Glomerular endothelial cell (primary cell): ENCODE measurements at places on chromosomes 3 and 15. TPM values are rescaled to one million over a fixed set of nuclear protein-coding genes. Genes with fewer than 3 reads are reported as not detected.

The SUCNR1 gene
- total RNA-seq: 0.10 and 0.23 TPM in 2 replicates

The CPLX3 gene
- total RNA-seq: not detected in 2 replicates

The DUOXA2 gene
- total RNA-seq: not detected in 2 replicates

The PP2D1 gene
- not detected in 2 replicates for total RNA-seq

The CORO2B gene
- 7.8 and 10.9 TPM in 2 replicates for total RNA-seq

The TICRR gene
- 1.4 and 5.0 TPM in 2 replicates for total RNA-seq

The GOLGA6B gene
- not detected in 2 replicates for total RNA-seq

The LSMEM2 gene
- not detected in 2 replicates for total RNA-seq

The SLC6A1 gene
- total RNA-seq: not detected in 2 replicates

The SNX33 gene
- 14.0 and 16.9 TPM in 2 replicates for total RNA-seq

- no peak for DNase-seq
These were observed 21.6 kb downstream of the P2RY14 start for GRCh38 chr3:151256749-151257148.

- DNase-seq: no peak
These were observed 70.2 kb downstream of the PEAK1 start for GRCh38 chr15:77349666-77350065.

GRCh38 chr15:85430406-85431204 is 50.2 kb downstream of the AKAP13 start:
- DNase-seq: no peak

DNA sequence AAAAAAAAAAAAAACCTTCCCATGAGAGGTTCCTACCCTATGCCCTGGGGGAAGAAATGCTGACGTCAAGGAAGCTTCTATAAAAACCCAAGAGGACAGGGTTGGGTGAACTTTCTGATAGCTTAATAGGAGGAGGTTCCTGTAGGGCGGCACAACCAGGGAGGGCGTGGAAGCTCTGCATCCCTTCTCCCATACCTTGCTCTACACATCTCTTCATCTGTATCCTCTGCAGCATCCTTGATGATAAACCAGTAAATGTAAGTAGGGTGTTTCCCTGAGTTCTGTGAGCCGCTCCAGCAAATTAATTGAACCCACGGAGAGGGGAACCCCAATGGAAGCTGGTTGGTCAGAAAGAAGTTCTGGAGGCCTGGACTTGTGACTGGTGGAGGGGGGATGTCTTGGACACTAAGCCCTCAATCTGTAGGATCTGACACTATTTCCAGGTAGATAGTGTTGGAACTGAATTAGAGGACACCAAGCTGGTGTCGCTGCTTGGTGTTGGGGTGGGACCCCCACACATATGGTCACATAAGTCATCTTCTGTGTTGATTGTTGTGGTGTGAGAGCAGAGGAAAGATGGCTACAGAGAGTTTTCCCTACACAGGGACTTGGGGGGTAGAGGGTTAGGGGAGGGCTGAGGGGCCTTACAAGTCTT is 91.5 kb downstream of the ST6GAL1 start:
- no peak for DNase-seq

DNA sequence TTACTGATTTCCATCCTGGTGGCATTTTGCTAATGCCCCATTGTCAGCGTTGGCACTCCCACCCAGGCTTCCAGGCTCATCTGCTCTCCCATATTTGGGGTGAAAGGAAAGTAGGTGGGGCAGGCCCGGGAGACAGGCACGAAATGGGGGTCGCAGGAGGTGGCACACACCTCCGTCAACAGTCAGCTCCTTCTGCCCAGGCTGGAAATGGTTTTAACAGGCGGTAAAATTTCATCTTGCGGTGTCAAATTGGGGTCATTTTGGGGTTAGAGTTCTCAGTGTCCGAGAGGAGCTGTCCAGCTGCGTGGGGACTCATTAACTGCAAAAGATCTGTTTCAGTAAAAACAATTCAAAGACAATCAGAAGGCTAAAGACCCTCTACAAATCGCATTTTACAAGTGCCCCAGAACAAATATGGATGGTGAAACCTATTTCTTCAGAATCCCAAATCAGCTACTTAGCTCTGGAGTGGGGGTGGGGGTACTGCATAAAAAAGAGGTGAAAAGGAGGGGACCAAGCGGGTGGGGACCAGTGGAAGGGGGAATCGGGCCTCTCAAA is 4.2 kb upstream of the MEIS2 start:
- DNase-seq: no peak

DNA sequence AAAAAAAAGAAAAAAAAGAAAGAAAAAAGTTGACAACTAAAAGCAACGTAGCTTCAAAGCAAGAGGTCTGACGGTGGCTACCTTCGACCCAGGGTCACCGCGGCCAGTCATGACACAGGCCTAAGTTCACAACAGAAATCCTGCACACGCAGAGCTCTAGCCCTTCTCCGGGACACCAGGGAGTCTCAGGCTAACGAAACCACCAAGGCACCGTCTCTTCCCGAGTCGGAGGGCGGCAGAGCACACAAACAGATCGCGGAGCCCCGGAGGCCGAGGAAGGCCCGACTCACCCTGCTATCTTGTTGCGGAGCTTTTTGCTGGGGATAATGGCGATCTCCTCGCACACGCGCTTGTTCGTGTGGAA is 584 bp downstream of the RPS17 start:
- no peak for DNase-seq

DNA sequence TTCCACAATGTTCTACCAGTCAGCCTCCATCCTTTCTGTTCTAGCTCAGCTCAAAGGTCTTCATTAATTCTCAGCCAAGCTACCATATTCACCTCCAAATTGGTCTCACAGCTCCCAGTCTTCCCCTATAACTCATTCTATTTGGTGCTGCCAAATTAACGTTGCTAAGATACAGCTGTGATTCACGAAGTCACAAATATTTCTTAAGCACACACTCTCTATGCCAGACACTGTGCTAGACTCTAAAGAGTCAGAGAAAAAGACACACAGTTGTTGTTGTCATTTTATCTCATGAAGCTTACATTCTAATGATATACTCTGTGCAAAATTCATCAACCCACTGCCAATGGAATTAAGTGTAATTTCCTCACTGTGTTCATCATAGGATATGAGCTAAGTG is 102.8 kb downstream of the FRMD5 start:
- no peak for DNase-seq

- DNase-seq: no peak
These were observed 143.7 kb downstream of the NR2F2 start for GRCh38 chr15:96474231-96474664.

DNA sequence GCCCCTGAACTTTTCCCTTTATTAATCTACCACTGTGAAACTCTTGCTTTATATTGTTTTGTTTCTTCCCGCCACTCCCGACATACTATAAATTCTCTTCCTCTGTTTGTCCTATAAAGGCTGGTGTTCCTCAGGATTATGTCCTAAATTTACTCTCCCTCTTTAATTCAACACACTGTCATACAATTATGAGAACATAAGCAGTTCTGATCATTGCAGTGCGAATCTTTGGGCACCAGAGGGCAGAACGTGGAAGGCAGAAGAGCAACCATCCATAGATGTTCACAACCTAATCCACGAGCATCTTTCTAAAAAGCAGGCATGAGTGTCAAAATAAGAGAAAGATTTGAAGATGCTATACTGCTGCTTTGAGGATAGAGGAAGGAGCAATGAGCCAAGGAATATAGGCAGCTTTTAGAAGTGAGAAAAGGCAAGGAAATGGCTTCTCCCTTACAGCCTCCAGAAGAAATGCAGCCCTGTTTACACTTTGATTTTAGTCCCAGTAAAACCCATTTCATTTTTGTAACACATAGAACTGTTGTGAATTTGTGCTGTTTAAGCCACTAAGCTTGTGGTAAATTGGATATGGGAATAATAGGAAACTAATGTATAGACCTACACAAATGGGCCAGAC is 179.4 kb downstream of the GBE1 start:
- peak; percentile 7 for DNase-seq

DNA sequence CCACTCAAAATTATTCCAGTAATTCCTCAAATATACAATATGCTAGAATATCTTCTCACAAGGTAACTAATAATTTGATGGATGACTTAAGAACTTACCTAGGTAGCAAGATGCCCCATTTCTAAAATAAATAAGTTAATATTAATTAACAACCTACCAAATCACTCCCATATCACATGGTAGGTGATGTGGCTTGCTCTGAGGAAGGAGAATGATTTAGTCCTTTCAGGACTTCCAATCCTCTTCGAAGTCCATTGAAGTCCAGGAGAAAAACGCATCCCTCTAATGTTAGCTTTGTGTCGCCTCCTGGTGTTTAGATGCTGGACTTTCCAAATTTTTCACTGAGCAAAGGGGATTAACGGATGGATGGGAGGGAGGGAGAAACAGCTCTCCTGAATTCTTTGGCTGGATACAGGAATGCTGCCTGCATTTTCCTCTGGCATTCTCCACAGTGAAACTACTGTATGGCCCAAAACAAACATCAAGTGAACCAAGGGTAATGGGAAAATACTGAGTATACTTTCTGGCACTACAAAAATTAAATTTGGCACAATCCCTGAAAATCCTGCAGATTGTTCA is 58.6 kb downstream of the PRICKLE2 start:
- no peak for DNase-seq

- DNase-seq: no peak
These were observed 140.5 kb upstream of the SGO1 start for GRCh38 chr3:20326541-20326940.

GRCh38 chr15:71662306-71662705 is 148.0 kb upstream of the NR2E3 start:
- no peak for DNase-seq

DNA sequence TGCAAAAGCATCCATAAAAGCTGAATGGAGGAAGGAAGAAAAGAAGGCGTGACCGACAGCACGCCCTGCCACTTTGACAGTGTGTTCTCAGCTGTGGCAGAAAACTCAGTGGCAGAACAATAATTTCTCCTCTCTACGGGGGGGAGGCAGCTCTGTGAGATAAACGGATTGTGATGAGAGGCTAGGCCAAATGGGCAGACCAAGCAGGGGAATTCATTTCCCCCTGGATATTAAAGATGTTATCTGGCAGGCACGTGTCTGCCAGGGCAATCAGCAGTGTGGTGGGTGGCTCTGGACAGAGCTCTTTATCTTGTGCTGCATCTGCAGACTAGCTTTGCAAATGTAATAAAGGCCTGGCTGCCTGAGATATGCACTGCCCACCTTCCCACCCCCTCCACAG is 1.9 kb upstream of the RMDN3 start:
- no peak for DNase-seq

DNA sequence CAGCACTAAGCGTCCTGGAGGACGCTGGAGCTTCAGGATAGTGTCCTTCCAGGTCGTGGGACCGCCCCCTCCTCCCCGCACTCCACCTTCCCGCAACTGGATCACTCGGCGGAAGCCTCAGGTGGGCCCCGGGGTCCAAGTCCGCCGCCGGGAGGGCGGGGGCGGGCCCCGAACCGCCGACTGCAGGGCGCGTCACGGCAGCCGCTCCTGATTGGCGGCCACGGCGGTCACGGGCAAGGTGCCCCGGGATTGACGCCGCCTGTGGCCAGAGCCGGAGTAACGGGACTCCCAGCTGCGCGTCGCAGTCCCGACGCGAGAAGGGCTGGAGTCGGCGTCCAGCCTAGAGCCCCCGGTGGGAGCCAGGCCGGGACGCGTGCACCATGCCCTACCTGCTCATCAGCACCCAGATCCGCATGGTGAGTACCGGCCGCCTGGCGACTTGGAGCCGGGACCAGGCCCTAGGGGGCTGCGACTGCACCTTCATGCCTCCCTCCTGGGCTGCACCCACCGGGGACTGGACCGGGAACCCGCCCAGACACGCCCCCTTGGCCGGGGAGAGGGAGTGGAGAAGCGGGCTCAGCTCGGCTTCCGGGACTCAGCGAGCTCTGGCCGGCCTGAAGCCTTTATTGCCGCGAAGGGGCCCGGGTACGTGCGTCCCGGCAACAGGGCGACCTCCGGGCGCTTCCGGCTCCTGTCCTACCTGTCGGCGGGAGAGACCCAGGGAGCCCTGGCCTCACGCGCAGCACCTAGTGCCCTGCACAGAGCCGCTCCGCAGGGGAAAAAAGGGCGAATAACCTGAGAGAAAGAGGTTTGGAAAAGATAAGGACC is at the start of gene GCHFR:
Gene GCHFR, plus strand, starts transcription at position 268 of the 828 bp plus-strand sequence. Its CDS starts 113 bp downstream, at position 381.
- DNase-seq: no peak

- DNase-seq: no peak
These were observed 3.2 kb downstream of the TNIK start for GRCh38 chr3:171456765-171457606.

DNA sequence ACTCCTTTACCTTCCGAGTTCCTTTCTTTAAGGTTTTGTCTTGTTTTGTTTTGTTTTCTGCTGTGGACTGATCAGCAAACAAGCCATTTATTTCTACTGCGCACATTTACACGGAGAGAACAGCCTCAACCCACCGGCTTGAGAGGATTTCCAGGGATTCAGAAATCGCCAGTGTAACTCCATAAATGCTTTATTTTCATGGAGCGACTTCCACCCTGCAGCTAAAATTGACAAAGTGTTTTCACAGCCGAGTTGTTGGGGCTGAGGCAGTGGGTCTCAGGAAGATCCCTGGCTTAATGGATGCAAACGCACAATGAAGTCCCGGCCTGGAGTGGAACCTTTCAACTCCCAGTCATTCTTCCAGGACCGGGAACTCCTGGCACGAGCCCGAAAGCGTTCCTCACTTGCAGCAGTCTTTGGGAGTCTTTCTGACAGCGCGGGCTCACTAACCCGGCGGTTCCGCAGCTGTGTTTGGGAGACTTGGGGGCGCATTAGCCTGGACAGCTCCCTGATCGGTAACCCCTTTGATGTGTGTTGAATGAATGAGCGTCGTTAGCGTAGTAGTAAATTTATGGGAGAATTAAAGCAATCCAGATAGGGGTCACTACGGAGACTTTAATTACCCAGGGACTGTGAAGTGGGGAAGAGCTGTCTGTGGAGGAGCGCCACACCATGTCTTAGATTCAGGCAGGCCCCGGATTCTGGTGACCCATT is 785 bp upstream of the MYRIP start:
- DNase-seq: no peak

- DNase-seq: no peak
These were observed 327.1 kb downstream of the SATB1 start for GRCh38 chr3:18097989-18098388.

- no peak for DNase-seq
These were observed 125.6 kb downstream of the CADPS start for GRCh38 chr3:62749657-62750056.

GRCh38 chr3:173055228-173055933 is 85.7 kb downstream of the SPATA16 start:
- no peak for DNase-seq

GRCh38 chr3:122520861-122521260 is 6.1 kb upstream of the KPNA1 start:
- DNase-seq: no peak

DNA sequence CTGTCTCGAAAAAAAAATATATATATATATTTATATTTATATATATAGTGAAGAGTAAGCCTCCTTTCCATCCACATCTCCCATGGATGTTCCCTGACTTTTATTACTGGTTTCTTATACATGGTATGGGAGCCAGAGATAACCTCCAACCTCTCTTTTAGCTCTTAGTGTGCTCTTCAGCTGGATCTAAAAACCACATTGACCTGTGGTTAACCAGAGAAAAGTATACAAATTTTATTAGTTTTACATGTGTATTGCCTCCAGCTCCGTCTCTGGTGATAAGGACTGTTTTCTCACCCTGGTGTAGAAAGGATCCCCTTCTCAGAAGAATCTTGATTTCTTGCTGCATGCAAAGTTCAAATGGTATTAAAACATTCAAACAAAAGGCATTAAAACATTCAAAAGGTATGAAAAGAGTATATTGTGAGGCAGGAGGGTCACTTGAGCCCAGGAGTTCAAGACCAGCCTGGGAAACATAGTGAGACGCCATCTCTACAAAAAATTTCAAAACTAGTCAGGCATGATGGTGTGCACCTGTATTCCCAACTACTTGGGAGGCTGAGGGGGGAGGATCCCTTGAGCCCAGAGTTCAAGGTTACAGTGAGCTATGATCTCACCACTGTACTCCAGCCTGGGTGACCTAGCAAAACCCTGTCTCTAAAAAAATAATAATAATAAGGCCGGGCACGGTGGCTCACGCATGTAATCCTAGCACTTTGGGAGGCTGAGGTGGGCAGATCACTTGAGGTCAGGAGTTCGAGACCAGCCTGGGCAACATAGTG is 13.5 kb upstream of the TTBK2 start:
- no peak for DNase-seq
